ENCODE measurements at places on chromosomes 11 and 22.

- DNase-seq: no peak
Observed at GRCh38 chr11:107722662-107723061, 10.8 kb upstream of the SLN start.

- no peak for DNase-seq
Observed at GRCh38 chr11:112235750-112236390, 9.6 kb downstream of the PTS start.

DNA sequence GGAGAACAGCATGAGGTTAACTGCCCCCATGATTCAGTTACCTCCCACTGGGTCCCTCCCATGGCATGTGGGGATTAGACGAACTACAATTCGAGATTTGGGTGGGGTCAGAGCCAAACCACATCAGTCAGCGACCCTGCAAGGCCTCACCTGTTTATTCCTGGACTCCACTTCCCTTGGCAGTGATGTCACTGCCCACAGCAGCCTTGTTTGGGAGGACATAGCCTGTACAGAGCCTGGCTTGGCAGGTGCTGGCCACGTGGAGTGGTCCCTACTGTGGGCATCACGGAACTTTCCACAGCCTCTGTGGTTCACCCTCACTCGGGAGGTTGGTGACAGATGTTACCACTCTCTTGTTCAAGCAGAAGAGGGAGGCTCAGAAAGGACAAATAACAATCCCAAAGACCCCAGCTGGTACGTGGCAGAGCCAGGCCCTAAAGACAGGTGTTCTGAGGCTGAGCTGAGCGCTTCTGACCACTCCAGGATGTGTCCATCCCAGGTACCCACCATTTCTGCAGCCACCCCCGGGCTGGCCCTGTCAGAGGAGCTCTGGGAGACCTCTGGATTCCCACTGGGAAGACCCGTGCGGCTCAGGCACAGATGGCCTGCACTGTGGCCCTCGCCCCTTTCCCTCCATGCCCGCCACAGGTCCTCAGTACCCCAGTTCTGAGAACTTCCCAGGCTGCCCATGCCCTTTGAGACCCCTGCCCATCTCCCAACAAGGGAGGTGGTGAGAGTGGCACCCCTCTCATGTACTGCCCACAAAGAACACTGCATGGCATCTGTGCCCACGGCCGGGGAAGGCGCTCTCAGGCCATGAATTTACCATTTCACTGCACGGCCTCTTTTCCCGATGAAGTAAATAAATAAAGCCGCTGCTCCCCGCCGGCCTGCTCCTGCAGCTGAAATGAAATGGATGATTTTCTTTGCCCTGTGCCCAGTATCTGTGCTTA, 605.8 kb downstream of the TBC1D22A start:
- DNase-seq: no peak

GRCh38 chr11:282630-283360, 4.6 kb downstream of the NLRP6 start:
- DNase-seq: no peak

DNA sequence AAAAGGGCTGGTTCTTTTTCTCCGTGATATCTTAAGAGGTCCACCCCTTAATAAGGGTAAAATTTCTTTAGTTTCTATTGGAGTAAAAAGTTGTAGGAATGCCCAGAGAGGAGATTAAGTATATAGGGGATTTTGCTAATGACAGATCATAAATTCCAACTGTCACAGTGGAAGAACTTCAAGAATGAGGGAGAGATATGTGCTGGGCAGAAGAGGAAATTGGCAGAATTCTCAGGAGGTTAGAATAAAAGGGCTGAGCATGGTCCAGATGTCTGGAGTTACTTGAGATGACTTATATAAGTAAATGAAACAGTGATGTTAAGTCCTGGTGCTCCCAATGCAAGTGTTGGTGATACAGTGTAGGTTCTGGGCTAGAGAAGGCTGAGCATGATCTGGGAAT, 417.6 kb upstream of the ARHGAP42 start:
- DNase-seq: no peak

- DNase-seq: no peak
Observed at GRCh38 chr11:134261626-134262488, 8.5 kb downstream of the ACAD8 start.

All from stimulated activated CD4-positive, alpha-beta T cell treated with anti-CD3 and anti-CD28 coated beads, Interleukin-1b, Interleukin-23, amount 100 ng/mL, for 24 hours (primary cell).